ENCODE measurements at places on chromosomes 4 and X. TPM values are rescaled to one million over a fixed set of nuclear protein-coding genes. Genes with fewer than 3 reads are reported as not detected.
A peak's percentile ranks its signal among the peaks of the same experiment; 100 is the strongest.

DNA sequence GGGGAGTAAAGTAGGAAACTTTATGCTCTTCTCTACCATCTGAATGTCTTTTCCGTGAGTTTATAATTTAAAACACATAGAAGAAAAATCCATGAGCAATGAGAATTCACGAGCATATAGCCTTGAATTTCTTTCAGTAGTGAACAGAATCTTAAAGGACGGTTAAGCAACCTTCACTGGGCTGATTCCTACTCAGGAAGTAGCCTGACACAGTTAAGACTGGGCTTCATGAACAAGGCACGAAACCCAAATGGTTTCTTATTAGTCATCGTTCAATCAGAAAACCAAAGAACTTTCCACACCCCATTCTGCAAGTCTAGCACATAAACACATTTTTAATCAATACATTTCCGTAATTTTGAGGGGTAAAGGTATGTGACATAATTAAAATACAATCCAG lies 95.8 kb downstream of the SH3KBP1 start:
- DNase-seq = no peak
- H3K4me3 ChIP-seq = no peak overlapping the region
- no peak overlapping the region for H3K27ac ChIP-seq
- peaks cover 4% of the 10 kb centered on the region for H3K4me1 ChIP-seq
- H3K36me3 ChIP-seq = no peaks in the 10 kb centered on the region

- no peaks in the 10 kb centered on the region for H3K27me3 ChIP-seq
- H3K4me3 ChIP-seq = no peak overlapping the region
- H3K36me3 ChIP-seq = no peaks in the 10 kb centered on the region
- H3K27ac ChIP-seq = no peak overlapping the region
Observed at GRCh38 chr4:156939139-156939538, 32.5 kb downstream of the PDGFC start.

Gene REPS2
- 21.4 TPM for total RNA-seq

GRCh38 chr4:98484031-98484430 lies 174.4 kb downstream of the TSPAN5 start:
- no peaks in the 10 kb centered on the region for H3K27me3 ChIP-seq
- no peaks in the 10 kb centered on the region for H3K36me3 ChIP-seq
- H3K27ac ChIP-seq = no peak overlapping the region
- no peak overlapping the region for H3K4me3 ChIP-seq
- no peaks in the 10 kb centered on the region for H3K4me1 ChIP-seq

- DNase-seq = no peak
- H3K27ac ChIP-seq = no peak overlapping the region
- no peaks in the 10 kb centered on the region for H3K36me3 ChIP-seq
- no peaks in the 10 kb centered on the region for H3K4me1 ChIP-seq
- no peaks in the 10 kb centered on the region for H3K27me3 ChIP-seq
Observed at GRCh38 chr4:89469930-89470375, 162.4 kb upstream of the GPRIN3 start.

Gene DOK7
- total RNA-seq = not detected

Gene COX7B2
- not detected for total RNA-seq

Gene EMCN
- 23.9 TPM for total RNA-seq

Gene AP1AR
- total RNA-seq = 36.1 TPM

DNA sequence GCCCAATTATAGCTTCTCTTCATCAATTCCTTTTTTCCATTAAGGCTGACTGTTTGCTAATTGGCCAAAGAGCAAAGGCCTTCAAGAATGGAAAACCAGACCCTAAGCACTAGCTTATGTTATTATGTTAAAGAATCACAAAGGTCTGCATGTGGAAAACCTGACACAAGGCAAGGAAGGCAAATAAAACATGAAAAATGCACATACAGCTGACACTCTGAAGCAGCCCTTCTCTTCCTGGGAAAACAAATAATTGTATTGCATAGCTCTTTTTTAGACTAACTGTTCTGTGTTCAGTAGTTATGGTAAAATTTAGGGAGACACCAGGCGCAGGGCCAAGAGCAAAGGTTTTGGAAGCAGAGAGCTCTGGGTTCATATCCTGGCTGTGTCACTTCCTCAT lies 223.1 kb downstream of the UNC5C start:
- no peaks in the 10 kb centered on the region for H3K36me3 ChIP-seq
- H3K4me3 ChIP-seq = no peak overlapping the region
- H3K4me1 ChIP-seq = no peaks in the 10 kb centered on the region

Gene TMPRSS11D
- not detected for total RNA-seq

- H3K36me3 ChIP-seq = no peaks in the 10 kb centered on the region
- H3K4me3 ChIP-seq = no peak overlapping the region
- H3K4me1 ChIP-seq = no peaks in the 10 kb centered on the region
- H3K27me3 ChIP-seq = no peaks in the 10 kb centered on the region
Observed at GRCh38 chr4:115058533-115058932, 54.9 kb downstream of the NDST4 start.

Gene SLC7A11
- 1.9 TPM for total RNA-seq

DNA sequence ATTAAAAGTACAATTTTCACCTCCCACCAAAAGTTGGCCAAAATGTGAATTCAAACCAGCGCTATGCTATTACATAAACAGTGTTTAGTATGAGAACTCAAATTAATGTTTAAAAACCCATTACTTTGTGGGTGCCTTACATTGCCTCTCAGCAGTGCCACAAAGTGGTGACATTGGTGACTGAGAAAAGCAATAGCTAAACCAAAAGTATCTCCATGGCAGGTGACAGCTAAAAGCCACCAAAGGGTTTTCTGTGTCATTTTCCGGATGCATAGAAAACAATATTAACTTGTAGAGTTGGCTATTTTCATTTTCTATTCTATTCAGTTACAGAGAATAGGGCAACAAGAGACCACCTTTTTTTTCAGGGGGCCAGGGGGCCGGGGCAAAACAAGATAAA lies 261.2 kb downstream of the MAPK10 start:
- H3K36me3 ChIP-seq = no peaks in the 10 kb centered on the region
- no peak for DNase-seq
- H3K27ac ChIP-seq = no peak overlapping the region
- no peaks in the 10 kb centered on the region for H3K4me1 ChIP-seq

Gene FRMPD4
- total RNA-seq = under 0.01 TPM

DNA sequence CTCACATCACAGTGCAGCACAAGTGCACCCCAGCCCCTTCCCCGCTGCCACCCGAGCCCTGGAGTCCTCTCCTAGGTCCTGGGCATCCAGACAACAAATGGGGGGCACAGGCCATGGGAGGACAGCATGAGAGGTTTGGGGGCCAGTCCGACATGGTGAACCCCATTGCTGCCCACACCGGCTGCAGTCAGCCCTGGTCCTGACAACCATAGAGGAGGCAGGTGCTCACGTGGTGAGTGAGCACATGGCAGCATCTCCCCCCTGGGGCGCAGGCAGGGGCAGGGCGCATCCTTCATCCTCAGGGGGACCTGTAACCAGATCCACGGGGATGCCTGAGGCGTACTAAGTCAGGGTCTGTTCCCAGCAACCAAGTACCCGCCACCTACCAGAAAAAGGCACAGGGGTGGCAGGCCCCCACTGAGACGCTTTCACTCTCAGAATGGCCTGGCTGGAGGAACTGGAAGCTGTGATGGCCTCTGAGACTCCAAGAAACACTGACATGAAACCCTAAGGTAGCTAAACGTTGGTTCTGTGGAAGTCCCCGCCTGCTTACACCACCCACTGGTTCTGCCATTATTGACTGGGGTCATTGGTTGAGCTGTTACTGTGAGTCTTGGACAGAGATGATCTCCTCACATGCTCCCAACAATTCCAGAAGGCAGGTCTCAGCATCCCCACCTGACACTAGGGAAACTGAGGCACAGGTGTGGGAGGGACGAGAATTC lies 6.5 kb downstream of the ZFYVE28 start:
- H3K36me3 ChIP-seq = no peaks in the 10 kb centered on the region
- DNase-seq = no peak
- no peaks in the 10 kb centered on the region for H3K4me1 ChIP-seq
- H3K27ac ChIP-seq = peak overlapping the region; percentile 81
- no peaks in the 10 kb centered on the region for H3K27me3 ChIP-seq

GRCh38 chr4:81905971-81906370 lies 434.3 kb upstream of the RASGEF1B start:
- no peaks in the 10 kb centered on the region for H3K27me3 ChIP-seq
- H3K4me1 ChIP-seq = no peaks in the 10 kb centered on the region
- DNase-seq = no peak

GRCh38 chrX:49992853-49993252 lies 70.5 kb downstream of the CLCN5 start:
- DNase-seq = no peak
- no peaks in the 10 kb centered on the region for H3K4me1 ChIP-seq
- H3K27ac ChIP-seq = no peak overlapping the region
- peaks cover 29% of the 10 kb centered on the region for H3K27me3 ChIP-seq
- H3K36me3 ChIP-seq = no peaks in the 10 kb centered on the region

GRCh38 chrX:30572004-30572403 lies 5.6 kb downstream of the TASL start:
- H3K27ac ChIP-seq = no peak overlapping the region
- H3K4me1 ChIP-seq = no peaks in the 10 kb centered on the region
- H3K4me3 ChIP-seq = no peak overlapping the region
- DNase-seq = no peak
- no peaks in the 10 kb centered on the region for H3K36me3 ChIP-seq
- H3K27me3 ChIP-seq = peaks cover 7% of the 10 kb centered on the region

DNA sequence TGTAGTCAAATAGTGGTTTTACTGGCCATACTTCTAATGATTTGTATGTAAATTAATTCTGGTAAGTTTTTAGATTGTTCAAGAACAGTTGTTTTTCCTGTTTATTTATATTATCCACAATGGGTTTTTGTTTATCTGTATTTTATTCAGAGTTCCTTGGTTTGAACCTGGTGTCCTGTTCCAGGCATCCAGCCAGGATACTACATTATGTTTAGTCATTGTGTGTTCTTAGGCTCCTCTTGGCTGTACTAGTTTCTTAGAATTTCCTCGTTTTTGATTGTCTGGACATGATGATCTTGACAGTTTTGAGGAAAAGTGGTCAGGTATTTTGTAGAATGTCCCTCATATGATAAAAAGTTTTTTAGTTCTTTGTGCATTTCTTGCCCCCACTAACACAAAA lies 7.8 kb downstream of the TIGD2 start:
- DNase-seq = no peak
- H3K27me3 ChIP-seq = no peaks in the 10 kb centered on the region
- no peaks in the 10 kb centered on the region for H3K4me1 ChIP-seq
- H3K4me3 ChIP-seq = no peak overlapping the region
- H3K36me3 ChIP-seq = no peaks in the 10 kb centered on the region

- no peak overlapping the region for H3K27ac ChIP-seq
- no peaks in the 10 kb centered on the region for H3K4me1 ChIP-seq
- DNase-seq = no peak
- H3K36me3 ChIP-seq = no peaks in the 10 kb centered on the region
- no peaks in the 10 kb centered on the region for H3K27me3 ChIP-seq
- no peak overlapping the region for H3K4me3 ChIP-seq
Observed at GRCh38 chr4:45036677-45037076, 310.3 kb upstream of the GNPDA2 start.

Gene SLC9A7
- total RNA-seq = 1.6 TPM
